ENCODE measurements at places on chromosomes 6 and 20.

DNA sequence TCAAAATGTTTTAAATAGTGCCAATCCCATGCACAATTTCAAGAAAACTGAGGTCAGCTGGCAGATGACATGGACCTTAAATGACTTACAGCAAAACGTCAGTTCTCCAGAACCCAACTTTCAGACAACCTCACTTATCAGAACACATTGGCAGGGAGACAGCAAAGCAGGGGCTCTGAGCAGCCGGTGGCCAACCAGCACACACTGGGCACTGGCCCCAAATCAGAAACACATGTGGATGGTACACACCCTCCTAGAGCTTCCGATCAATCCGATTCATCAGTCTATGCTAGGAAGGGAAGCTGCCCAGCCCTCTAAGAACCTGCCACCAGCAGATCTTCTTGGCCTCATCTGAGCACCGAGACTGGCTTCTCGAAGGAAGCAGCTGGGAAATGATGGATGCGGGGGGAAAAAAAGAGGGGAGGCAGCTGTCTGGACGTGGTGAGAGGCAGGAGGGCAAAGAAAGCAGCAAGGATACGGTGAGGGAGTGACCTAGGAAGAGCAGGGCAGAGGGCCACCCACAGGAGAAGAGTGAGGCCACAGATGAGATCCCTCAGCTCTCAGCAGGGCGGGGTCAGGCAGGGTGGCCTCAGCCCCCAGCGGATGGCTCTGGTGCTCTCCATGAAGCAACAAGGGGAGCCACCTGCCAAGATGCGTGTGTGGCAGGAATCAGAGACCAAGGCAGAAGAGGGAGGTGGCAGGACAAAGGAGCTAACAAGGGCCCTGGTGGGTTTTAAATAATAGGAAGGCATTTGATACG lies 32.9 kb downstream of the TAF4 start:
- no peak for DNase-seq

DNA sequence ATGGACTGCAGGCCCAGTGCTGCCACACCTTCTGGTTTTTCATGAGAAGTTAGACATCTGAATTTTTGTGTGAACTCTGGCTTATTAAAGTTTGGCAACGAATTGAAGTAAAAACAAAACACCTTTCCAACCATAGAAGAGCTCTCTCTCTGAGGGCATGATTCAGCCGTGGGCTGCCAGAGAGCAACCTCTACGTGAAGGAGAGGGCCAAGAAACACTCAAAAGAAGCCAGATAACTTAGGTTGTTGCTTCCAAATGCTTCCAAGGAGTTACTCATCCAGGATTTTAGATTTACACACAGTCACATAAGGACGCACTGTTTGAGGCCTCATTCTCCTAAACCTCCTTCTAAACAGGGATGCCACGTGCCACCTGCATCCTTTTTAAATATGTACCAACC lies 65.5 kb downstream of the NRN1 start:
- no peak for DNase-seq

DNA sequence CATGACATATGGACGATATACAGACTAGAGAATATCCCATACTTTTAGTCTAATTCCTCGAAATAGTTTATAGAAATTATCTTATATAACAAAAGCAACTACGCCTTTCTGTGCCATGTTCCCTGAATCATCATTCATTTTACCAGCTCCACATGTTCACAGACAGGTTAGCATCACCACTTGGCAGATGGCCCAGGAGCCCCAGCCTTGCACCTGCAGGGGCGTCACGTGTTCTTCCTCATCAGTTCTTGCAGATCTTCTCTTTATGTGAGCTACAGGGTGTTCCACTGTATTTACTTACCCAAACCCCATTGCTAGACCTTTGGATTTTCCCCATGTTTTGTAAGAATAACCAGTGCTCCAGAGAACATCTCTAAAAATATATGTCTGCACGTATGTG lies 12.6 kb upstream of the BNIP5 start:
- no peak for DNase-seq

- no peak for DNase-seq
Measured at GRCh38 chr20:52096117-52096516, 95.5 kb downstream of the ZFP64 start.

- no peak for DNase-seq
Measured at GRCh38 chr6:169253337-169254238, at the start of gene THBS2. Gene THBS2, minus strand, starts transcription at chr6:169253846. Its CDS starts 3,062 bp downstream, at chr6:169250784.

- no peak for DNase-seq
Measured at GRCh38 chr20:51797357-51798025, 4.8 kb downstream of the SALL4 start.

DNA sequence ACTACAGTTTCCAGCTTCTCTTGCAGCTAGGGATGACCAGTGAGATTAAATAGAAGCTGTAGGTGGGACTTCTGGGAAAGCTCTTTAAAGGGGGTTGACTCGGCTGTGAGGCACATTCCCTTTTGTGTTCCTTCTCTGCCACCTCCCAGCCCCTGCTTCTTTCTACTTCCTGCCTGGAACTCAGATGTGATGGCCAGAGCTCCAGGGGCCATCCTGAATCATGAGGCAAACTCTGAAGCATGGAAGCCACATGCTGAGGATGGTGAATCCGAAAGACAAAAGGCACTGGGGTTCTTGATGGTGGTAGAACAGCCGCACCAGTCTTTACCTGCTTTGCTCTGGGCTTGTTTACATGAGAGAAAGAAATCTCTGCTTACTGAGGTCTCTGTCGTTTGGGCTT lies 9.1 kb downstream of the CEBPB start:
- no peak for DNase-seq

DNA sequence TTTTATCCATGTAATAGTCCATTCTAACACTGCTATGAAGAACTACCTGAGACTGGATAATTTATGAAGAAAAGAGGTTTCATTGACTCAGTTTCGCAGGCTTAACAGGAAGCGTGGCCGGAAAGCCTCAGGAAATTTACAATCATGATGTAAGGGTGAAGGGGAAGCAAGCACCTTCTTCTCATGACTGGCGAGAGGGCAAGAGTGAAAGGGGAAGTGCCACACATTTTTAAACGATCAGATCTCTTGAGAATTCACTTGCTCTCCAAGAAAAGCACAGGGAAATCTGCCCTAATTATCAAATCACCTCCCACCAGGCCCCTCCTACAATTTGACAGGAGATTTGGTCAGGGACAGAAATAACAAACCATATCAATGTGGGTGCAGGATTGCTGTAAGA lies 859.7 kb downstream of the EPHA7 start:
- DNase-seq: peak; percentile 40

GRCh38 chr20:20608641-20609040 lies 103.8 kb downstream of the RALGAPA2 start:
- DNase-seq: no peak

DNA sequence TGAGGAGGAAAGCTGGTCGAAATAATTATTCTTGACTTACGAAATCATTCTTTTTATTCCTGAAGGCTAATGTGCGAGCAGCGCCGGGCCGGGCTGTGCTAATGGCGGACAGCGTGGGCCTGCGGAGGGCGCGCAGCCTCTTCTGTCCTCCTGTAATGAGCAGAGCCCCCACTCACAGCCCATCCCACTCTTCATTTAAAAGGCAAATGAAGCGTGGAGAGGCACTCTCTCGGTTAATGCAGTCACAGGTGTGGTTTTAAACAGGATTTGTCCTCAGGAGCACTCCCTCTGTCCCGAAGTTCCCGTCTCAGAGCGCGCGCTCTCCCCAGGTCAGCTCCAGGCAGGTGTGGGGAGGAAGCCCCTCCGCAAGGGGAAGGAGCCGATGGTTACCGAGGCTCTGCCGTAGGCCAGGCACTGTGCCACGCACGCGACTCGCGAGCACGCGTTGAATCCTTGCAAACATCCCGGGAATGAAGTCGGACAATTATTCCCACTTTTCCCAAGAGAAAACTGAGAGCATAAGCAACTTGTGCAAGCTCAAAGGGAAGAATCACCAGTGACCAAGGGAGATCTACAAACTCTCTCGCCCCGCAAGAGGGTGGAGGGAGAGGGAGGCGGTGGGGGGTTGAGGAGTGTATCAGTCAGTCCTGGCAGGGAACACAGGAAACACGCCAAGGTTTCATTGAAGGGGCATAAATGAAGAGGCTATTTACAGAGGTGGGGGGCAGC lies 35.5 kb upstream of the ZFAND3 start:
- no peak for DNase-seq

DNA sequence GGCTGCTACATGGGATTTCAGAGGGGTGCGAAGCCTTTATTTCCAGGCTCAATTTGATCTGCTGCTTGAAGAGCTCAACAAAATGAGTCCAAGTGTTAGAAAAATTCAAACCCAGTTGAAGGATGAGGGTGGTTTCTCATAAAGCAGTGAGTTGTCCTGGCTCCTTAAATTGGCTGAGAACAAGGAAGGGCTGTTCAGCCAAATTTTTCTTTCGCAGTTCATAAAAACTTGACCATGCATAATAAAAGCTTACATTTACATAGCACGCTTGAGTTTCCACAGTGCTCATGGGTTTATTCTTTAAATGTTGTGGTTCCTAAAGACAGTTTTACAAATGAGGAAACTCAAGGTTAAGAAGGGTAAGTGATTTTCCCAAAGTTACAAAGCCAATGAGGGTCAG lies 174.4 kb upstream of the FOXA2 start:
- no peak for DNase-seq

DNA sequence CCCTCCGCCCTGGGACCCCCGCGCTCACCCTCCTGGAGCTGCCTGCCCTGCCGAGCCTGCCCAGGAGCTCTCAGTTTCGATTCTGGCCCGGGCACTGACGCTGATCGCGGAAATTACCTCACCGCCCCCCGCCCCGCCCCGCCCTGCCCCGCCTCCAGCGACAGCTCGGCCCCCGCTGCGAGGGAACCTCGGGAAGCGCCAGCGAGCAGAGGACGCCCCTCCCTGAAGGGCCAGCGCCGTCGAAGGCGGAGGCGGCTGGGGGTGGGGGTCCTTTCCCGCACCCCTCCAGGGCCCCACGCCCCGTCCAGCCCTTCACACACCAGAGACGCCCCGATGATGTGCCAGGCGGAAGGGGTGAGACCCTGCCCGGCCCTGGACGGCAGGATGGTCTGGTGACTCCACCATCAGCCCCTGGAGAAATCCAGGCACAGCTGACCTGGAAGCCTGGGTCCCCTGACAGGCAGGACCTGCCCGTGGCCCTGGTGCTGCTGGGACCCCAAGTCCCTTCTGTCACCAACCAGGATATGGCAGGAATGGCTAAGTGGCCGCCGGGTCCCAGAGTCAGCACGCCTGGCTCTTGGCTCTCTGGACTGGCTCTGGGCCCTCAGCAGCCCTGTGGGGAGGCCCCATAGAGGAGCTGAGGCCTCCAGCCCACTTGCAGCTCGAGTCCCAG lies at the start of gene HELZ2:
Gene HELZ2 (minus strand): TSS at position 84 of the 673 bp plus-strand sequence. CDS start 1,854 bp downstream, outside the sequence.
- no peak for DNase-seq

- no peak for DNase-seq
Measured at GRCh38 chr20:38208088-38208487, 43.0 kb upstream of the TGM2 start.

DNA sequence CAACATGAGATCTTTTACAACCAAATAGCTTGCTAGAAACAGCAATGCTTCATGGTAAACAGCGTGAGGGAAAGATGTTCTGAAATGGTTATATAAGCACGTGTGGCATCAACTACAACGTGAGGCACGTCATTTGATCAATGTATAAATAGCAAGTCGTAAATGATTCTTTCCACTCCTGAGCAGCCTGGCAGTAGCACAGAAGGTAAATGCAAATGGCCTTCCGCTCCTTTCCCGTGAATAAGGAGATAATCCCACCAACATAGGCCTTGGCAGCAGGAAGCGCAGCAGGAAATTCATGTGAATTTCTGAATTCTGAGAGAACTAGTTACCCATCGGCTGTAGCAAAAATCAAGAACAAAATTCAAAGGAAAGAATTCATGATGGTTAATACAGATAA lies 17.0 kb downstream of the RPS6KA2 start:
- no peak for DNase-seq

DNA sequence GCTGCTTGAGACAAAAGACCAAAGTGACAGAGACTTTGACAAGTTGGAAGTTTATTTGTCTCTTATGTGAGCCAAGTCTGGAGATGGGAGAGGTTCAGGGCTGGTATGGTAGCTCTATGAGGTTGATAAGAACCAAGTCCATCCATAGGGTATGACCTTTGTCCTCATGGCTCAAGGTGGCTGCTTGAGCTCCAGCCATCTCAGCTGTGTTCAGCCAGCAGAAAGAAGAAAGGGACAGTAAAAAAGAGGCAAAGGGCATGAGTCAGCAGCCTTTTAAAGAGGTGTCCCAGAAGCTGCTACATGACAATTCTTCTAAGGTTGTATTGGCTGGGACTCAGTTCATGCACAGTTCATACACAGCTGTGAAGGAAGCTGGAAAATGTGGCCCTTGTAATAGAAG lies 49.0 kb downstream of the CD40 start:
- DNase-seq: no peak

GRCh38 chr6:109609737-109610136 lies 81.3 kb downstream of the AK9 start:
- DNase-seq: no peak

DNA sequence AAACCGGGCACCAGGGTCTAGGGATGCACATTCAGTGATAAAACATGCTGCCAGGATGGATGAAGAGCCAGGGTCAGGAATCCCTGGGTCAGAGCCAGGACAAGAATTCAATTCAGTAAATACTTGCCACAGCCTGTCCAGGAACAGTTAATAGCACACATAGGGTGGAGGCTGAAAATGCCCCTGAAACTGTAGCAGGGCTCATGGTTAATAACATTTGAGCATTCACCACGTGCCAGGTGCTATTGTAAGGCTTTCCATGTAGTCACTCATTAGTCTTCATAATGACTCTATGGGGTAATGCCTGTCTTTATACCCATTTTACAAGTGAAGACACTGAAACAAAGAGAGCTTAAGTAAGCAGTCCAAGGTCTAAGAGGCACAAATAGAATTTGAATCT lies 296.3 kb downstream of the LRFN2 start:
- DNase-seq: no peak

DNA sequence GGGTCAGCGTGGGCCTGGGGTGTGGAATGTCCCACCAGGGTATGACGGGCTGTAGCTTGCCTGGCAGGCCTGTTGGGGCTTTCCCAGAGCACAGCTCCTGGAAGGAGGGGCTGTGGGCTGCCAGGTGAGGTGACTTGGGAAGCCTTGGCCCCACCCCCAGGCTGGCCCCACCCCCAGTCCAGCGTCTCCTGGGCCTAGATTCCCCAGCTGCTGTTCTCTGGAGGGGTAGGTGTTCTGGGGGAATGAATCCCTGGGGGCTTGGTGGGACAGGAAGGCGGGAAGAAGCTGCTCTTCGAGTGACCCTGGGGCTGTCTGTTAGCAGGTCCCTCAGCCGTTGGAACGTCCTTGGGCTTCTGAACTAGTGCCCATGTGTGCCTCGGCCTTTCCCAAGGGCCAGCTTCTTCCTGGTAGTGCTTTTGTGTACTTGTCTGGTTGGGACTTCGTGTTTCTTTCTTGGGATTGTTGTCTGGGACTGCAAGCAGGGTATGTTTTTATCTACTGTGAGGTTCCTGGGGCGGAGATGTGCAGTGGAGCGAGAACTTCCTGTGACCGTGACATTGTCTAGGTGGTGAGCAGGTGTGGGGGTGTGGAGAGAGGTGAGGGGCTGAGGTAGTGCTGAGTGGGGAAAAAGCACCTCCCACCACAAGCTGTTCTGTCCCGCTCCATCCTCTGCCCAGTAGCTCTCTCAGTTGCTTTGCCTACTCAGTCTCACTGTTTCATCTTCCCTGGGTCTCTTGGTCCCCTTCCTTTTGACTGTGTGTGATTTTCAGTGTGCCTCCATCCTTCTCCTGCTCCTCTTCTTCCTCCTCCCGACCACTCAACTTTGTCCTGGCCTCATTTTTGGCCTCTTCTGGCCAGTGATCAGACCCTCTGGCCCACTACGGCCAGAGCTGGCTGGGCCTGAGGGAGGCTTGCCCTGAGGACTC lies 1.3 kb upstream of the DDR1 start:
- no peak for DNase-seq

GRCh38 chr6:147765541-147765940 lies 257.1 kb downstream of the SAMD5 start:
- DNase-seq: no peak

- DNase-seq: no peak
Measured at GRCh38 chr20:41428285-41428684, 61.7 kb upstream of the EMILIN3 start.

GRCh38 chr20:44203161-44203560 lies 7.4 kb downstream of the OSER1 start:
- DNase-seq: no peak

All from AML-193 (cell line).